Stimulated activated CD8-positive, alpha-beta memory T cell treated with anti-CD3 and anti-CD28 coated beads, Interleukin-4, amount 100 ng/mL, for 1 hour (primary cell): ENCODE measurements at places on chromosomes 6 and 20.

DNA sequence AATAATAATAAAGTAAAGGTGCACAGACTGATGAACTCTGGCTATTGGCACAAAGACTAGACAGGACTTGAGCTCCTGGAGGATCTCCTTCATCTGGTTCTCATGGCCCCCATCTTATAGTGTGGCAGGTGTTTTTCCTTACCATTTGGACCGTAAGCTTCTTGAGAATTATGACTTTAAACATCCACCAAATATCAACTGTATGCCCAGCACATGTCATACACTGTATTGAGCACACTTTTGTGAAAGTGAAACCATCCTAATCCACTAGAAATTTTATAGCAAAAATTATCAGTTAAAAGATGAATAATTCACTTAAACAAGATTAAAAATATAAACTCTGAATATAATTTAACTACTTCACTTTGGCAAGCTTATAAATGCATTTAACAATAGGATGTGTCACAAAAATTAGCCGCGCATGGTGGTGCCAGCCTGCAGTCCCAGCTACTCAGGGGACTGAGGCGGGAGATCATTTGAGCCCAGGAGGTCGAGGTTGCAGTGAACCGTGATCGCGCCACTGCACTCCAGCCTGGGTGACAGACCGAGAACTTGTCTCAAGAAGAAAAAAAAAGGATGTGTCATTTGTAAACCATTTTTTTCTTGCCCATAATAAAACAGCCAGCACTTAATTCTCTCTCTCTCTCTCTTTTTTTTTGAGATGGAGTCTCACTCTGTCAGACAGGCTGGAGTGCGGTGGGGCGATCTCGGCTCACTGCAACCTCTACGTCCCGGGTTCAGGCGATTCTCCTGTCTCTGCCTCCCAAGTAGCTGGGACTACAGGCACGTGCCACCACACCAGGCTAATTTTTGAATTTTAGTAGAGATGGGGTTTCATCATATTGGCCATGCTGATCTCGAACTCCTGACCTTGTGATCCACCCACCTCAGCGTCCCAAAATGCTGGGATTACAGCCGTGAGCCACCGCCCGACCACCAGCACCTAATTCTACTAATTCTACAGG lies 9.1 kb downstream of the HIVEP2 start:
- no peak for DNase-seq

DNA sequence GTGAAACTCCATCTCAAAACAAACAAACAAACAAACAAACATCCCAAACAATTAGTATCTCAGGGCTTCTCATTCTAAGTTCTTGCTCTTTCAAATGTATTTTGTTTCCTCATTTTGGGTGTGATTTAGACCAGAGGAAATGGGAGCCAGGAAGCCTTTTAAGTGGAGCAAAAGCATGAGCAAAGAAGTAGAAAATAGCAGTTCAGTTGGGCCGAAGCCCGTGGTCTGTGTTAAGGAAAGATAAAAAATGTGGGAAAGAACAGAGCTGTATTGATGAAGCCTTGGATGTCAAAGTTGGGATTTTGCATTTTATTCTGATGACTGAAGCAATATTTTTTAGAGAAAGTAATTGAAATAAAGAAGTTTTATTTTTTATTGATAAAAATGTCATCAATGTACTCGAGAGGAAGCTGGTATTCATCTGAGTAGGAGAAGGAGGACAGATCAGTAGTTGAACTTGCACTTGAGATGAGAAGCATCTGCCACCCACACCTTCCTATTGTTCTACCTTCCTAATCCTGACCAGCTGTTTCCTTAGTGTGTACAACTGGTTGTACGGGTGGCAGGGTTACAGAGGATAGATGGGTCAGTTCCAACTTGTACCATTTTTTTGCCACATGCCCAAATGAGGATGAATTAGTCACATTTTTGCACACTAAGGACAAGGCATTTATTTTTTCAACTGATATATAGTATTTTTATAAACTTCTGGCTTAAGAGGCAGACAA lies 56.1 kb downstream of the KIAA0408 start:
- no peak for DNase-seq

DNA sequence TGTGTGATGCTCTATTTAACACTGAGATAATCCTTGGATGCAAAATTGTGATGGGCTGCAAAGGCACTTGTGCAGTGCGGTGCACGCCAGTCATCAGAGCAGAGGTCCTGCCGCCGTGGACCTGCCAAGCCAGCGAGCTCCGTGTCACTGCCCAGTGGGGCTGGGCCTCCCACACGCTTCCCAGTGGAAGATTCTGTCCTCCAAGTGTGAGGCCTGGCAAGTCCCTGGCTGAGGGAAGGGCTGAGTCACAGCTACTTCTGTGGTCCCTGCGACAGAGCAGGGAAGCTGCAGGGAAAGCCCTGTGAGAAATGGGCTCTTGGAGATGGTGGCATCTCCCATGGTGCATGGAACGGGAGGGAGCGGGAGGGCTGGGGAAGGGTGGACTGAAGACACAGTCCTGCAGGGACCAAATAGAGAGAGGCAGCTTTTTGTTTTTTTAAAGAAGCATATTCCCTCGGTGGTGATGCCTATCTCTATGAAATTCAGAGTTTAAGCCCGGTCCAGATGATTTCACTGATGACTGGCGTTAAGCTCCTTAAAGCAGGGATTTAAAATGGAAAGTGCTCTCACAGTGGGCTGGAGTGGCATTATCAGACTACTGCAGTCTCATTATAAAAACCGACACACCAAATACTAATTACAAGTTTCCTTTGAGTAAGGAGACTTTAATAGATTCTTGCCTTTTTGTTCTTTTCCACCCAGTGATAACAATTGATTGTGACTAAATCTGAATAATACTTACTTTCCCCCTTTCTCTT lies 413.7 kb downstream of the QKI start:
- DNase-seq = no peak

GRCh38 chr20:47146686-47147085 lies 209.8 kb downstream of the ZMYND8 start:
- no peak for DNase-seq

GRCh38 chr6:105058846-105059245 lies 101.9 kb downstream of the LIN28B start:
- DNase-seq = no peak

DNA sequence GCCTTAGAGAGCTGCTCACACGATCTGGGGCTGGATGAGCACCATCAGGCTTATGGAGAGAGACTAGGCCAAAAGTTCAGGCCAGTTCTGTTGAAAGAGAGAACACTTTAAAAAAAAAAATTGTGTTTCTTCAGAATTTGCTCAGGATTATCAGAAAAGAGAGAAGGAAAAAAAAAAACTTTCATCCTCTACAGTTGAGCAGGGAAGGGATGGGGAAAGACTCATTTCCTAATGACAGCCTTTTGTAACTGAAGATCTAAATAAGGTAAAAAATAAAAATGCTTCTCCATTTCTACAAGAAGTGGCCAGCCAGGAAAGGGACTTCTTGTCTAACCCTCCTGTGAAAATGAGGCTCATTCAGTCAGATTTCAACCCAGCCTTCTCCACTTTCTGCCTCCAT lies 134.8 kb downstream of the LY86 start:
- DNase-seq = no peak

DNA sequence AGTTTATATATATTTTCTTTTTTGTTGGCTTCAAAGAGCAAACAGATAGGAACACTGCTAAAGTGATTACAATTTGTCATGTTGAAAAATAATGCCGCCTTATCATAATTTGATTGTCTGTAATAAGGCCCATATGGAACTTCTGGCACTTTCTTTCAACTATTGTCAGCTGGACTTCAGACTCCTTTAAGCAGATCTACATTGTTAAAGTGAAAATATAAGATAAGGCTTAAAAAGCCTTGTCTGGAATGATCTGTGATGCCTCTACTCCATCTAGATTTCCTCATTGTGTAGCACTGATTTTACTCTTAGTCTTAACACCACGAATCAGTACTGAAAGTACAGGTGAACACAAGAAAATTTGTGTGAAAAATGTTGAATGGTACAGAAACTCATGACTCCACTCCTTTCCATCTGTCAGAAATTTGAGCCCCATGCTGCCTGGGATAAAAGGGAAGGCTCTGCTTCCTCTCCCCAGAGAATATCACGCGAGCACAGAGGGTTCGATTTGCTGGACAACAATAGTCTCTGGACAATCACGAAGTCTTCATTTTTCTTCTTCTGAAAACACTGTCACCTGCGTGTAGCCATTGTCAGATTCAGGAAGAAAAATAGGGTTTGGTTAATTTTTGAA lies 56.0 kb downstream of the BCAS1 start:
- DNase-seq = no peak

- DNase-seq = no peak
These were observed 40.6 kb downstream of the HLA-DPB1 start for GRCh38 chr6:33116417-33116816.

GRCh38 chr6:392441-393390 lies 1.2 kb downstream of the IRF4 start:
- no peak for DNase-seq

GRCh38 chr6:154466971-154467679 lies 43.4 kb downstream of the CNKSR3 start:
- DNase-seq = no peak

GRCh38 chr6:147078106-147078505 lies 126.1 kb upstream of the STXBP5 start:
- DNase-seq = no peak

DNA sequence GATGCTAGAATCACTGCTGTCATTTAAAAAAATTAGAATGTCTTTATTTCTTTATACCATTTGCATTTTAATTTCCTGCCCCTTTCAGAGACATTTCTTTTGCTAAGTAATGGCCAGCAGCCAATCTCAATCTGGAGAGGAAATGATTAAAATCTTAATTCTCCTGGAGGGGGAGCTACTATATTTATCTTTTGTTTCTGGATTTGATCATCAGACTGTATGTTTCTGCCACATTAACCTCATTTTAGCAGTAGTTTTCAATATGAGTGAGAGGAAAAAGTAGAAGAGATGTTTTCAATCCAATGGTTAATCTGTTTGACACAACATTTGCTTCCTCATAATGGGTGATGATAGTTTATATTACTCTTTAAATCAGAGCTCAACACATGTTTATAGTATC lies 138.0 kb downstream of the FUT9 start:
- DNase-seq = no peak

GRCh38 chr20:24872291-24873024 lies 76.6 kb upstream of the CST7 start:
- DNase-seq = no peak

DNA sequence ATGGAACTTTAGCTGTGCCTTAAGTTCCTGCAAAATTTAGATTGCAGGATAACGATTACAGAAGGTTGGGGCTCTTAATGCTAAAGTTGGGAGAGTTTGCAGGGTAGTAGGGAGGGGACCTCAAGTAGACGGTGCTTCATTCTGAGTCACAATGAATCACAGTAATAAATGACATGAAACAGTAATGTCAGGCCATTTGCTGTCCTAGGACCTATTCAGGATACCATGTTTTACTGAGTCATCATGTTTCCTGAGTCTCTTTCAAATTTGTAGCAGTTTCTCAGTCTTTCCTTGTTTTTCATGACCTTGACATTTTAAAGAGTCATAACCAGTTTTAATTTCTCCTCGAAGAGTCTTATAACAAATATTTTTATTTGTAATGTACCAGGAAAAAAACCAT lies 406.9 kb upstream of the MAP3K7 start:
- no peak for DNase-seq

DNA sequence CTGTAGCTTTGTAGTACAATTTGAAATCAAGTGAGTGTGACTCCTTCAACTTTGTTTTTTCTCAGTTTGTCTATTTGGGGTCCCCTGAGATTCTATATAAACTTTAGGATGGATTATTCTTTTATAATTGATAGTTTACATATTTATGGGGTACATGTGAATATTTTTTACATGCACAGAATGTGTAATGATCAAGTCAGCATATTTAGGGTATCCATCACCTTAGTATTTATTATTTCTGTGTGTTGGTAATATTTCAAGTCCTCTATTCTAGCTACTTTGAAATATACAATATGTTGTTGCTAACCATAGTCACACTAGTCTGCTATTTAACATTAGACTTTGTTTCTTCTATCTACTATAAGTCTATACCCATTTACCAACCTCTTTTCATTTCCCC lies 50.3 kb downstream of the PLCG1 start:
- no peak for DNase-seq

GRCh38 chr6:150230164-150230561 lies 87.3 kb downstream of the PPP1R14C start:
- no peak for DNase-seq

DNA sequence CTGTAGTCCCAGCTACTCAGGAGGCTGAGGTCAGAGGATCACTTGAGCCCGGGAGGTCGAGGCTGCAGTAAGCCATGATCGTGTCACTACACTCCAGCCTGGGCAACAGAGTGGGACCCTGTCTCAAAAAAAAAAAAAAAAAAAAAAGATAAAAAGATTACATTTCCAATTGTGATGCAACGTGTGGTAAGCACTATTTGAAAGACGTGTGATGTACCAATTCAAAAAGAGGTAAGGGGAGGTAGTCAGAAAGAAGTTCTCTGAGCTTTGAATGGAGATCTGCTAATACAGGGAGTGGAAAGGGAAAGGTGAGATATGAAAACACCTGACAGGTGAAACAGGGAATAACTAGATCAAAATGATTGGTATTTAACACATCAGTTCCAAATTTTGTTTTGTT lies 11.9 kb downstream of the GOPC start:
- DNase-seq = no peak

- DNase-seq = no peak
These were observed 24.3 kb upstream of the MRPS10 start for GRCh38 chr6:42241915-42242314.

DNA sequence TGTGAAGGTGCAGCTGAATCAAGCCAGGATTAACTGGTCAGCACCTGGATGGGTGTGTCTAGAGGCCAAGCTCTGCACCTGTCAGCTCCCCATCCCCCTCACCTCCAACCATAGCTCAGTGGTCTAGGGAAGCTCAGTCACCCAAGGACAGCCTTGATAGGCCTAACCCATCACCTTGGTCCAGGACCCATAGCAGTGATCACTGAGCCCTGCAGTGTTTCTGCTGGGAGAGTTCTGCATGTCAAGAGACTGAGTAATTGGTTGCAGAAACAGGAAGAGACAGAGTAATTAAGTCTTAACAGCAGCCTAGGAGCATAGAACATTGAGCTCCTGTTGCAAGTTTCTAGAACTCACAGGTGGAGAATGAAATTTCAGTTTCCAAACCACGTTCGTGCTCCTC lies 18.7 kb upstream of the RALGAPB start:
- DNase-seq = no peak

DNA sequence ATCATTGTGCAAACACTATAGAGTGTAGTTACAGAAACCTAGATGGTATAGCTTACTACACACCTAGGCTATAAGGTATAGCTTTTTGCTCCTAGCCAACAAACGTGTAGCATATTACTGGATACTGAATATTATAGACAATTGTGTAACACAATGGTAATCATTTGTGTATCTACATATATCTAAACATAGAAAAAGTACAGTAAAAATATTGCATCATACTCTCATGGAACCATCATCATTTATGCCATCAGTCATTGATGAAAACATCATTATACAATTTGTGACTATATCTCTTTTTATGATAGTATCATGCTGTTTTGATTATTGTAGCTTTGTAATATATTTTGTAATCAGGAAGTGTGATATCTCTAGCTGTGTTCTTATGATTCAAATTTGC lies 21.0 kb upstream of the HCRTR2 start:
- DNase-seq = no peak
